ENCODE measurements at places on chromosomes 5 and 9. TPM values are rescaled to one million over a fixed set of nuclear protein-coding genes. Genes with fewer than 3 reads are reported as not detected.
A peak's percentile ranks its signal among the peaks of the same experiment; 100 is the strongest.

GRCh38 chr9:124594225-124594624 lies 87.0 kb upstream of the NR5A1 start:
- DNase-seq, result no peak

GRCh38 chr9:38482918-38483592 lies 58.8 kb upstream of the IGFBPL1 start:
- peak; percentile 45 for DNase-seq

- no peak for DNase-seq
Measured at GRCh38 chr9:78468231-78468630, 171.3 kb downstream of the PSAT1 start.

GRCh38 chr9:270657-271237 lies 56.1 kb downstream of the DOCK8 start:
- DNase-seq, result no peak

- no peak for DNase-seq
Measured at GRCh38 chr5:110201791-110202190, 512.1 kb downstream of the MAN2A1 start.

CMYA5 gene
- 0.21 TPM for polyA plus RNA-seq

C5orf34 gene
- polyA plus RNA-seq, result 3.5 TPM

DNA sequence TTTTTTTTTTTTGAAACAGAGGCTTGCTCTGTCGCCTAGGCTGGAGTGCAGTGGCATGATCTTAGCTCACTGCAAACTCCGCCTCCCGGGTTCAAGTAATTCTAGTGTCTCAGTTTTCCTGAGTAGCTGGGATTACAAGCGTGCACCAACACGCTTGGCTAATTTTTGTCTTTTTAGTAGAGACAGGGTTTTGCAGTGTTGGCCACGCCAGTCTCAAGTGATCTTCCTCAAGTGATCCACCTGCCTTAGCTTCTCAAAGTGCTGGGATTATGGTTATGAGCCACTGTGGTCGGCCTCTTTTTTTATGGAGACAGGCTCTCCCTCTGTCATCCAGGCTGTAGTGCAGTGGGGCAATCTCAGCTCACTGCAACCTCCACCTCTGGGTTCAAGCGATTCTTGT lies 82.9 kb downstream of the RAB24 start:
- no peak for DNase-seq

DNA sequence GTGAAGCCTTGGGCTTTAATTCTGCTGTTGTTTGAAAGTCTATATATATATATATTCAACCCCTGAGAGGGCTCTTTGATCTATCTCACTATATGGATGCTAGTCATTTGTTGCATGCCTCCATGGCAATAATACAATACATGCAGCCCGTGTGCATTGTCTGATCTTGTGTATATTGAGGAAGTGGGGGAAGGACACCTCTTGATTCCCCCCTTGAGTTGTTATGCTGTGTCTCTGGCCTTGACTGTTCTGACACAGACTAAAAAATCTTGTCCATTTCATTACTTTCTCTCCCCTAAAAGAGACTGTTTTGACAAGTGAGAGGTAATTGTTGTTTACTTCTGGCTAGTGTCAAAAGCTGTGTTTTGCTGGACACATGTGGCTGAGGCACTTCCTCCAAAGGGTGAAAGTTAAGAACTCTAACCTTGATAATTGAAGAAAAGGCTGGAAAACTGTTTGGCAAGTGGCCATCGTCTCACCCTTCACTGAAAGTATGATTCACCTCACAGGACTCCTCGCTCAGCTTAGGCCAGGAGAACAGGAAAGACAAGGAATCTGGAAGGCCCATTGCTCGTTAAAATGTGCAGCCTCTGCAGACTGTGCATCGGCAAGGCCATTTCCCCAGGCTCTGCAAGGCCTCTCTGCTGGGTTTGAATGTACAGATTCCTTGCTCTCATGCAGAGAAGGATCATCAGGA lies 304.0 kb downstream of the PRELID2 start:
- no peak for DNase-seq

Data from SK-N-SH (cell line).